Cerebellar cortex (tissue), 1 donor: ENCODE measurements at places on chromosomes 3 and 15.

- no peak for DNase-seq
Measured at GRCh38 chr3:46480491-46481195, 15.9 kb upstream of the LTF start.

- peak; percentile 47 for DNase-seq
Measured at GRCh38 chr3:141231952-141232823, 563 bp downstream of the PXYLP1 start.

DNA sequence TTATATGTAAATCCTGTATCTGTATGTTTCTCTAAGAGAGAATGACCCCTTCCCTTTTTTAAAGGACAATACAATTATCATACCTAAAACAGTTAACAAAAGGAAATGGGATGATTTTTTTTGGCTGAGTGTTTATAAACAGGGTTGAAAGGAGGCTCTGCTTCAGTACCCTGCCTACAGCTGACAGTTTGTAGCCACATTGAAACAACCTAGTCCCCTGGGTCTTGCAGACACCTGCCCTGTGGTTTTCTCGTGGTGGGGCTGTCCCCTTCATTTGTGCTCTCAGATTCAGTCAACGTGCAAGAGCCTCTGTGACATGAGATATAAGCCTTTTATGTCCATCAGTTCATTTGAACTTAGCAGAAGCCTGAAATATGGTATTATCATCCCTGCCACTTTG, 2.3 kb upstream of the HMCES start:
- no peak for DNase-seq

- no peak for DNase-seq
Measured at GRCh38 chr15:75229191-75230015, 27.7 kb downstream of the C15orf39 start.

DNA sequence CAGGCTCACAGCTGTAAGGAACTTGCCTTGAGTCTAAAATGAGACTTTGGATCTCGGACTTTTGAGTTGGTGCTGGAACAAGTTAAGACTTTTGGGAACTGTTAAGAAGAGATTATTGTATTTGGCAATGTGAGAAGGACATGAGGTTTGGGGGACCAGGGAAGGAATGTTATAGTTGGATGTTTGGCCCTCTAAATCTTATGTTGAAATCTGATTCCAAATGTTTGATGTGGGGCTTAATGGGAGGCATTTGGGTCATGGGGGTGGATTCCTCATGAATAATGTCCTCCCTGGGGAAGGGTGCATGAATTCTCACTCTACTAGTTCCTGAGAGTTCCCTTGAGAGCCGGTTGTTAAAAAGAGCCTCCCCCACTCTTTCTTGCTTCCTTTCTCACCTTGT, 18.5 kb upstream of the CHCHD6 start:
- DNase-seq, result no peak

GRCh38 chr3:191238321-191238817, 39.3 kb downstream of the OSTN start:
- DNase-seq, result no peak

GRCh38 chr15:56869573-56869972, 48.9 kb upstream of the TCF12 start:
- DNase-seq, result peak; percentile 26

DNA sequence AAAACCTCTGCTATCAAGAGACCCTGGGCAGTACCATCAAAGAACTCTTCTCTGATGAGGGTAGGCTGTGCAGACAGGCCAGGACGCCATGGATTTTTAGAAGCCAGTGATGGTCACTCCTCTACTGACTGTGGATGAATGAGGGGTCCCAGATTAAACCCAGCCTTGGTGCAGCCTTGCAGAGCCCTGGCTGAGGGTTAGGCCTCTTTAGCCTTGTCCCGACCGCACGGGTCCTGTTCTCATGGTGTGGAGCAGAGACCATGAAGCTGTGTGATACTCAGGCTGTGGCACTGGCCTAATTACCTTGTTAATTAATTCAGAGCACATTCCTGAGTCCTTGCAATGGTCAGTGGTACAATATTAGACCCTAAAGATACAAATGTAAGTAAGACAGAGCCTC, 71.7 kb downstream of the FBN1 start:
- DNase-seq, result no peak

GRCh38 chr15:80730387-80730786, 35.3 kb downstream of the ABHD17C start:
- DNase-seq, result no peak
